ENCODE measurements at places on chromosomes 2 and 18. TPM values are rescaled to one million over a fixed set of nuclear protein-coding genes. Genes with fewer than 3 reads are reported as not detected.

- DNase-seq = peak; percentile 56
Observed at GRCh38 chr2:136362676-136363390, 244.9 kb upstream of the CXCR4 start.

- DNase-seq = no peak
Observed at GRCh38 chr2:30729031-30729430, 78.2 kb downstream of the CAPN13 start.

DNA sequence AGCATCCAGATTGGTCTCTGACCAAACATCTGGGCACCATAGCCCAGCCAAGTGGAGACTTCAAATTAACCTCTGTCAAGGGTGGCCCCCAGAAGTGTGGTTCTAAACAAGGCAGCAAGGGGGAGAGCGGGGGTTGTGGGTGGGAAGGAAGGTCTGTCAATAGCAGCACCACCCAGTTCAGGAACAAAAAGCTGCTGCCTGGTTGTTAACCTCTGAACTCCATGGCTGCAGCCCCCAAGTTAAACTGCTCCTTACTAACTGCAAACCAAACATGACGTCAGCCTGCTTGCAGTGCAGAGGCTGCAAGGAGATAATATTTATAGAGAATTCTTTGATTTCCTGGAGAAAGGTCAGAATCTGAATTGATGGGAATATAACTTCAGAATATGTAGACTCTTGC is 76.5 kb downstream of the ARL4C start:
- DNase-seq = peak; percentile 49

DNA sequence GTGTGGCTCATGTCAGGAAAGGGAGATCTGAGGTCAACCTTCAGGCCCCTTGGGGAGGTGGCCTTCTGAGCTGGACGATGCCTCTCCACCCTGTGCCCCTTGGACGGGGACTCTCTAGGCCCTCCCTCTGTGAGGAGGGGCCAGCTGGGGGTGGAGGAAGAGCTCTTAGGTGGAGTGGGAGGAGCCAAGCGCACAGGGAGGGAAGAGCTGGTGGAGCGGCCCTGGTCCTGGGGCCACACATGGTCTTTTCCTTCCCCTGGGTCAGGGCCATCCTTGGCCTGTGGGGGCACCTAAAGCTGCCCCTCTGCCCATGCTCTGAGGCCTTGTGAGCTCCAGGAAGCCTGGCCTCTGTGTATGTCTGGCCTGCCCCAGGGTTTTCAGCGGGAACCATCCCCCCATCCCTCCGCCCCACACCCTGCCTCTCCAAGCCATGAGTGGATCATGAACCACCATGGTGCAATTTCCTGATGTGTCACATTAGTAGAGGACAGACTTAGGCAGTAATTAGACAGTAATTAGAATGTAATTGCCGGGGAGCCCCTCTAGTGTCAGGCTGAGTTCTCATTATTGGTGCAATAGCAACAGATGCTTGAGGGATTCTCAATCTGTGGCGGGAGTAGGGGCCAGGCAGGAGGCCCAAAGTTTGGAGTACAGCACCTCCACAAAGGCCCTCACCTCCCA is 63.0 kb downstream of the GLI2 start:
- no peak for DNase-seq

- no peak for DNase-seq
Observed at GRCh38 chr2:44944102-44944951, 2.8 kb downstream of the SIX3 start.

- no peak for DNase-seq
Observed at GRCh38 chr2:2083113-2083758, 247.8 kb downstream of the MYT1L start.

DNA sequence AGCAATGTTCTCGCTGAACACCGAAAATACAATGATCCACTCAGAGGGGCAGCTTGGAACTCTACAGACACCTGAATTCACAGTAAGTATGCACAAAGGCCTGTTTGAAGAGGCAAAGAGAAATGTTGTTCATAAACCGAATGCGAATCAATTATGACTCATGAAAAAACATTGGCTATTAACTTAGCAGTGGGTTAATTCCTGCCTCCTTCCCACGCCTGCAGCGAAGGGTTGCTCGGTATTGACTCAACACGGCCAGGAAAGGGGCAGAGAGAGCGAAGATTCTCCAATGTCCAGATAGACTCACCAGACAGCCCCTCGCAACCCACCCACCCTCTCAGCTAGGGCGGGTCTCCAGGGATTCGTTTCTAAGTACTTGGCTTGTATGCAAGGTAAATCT is 9.4 kb downstream of the CRACDL start:
- DNase-seq = no peak

DNA sequence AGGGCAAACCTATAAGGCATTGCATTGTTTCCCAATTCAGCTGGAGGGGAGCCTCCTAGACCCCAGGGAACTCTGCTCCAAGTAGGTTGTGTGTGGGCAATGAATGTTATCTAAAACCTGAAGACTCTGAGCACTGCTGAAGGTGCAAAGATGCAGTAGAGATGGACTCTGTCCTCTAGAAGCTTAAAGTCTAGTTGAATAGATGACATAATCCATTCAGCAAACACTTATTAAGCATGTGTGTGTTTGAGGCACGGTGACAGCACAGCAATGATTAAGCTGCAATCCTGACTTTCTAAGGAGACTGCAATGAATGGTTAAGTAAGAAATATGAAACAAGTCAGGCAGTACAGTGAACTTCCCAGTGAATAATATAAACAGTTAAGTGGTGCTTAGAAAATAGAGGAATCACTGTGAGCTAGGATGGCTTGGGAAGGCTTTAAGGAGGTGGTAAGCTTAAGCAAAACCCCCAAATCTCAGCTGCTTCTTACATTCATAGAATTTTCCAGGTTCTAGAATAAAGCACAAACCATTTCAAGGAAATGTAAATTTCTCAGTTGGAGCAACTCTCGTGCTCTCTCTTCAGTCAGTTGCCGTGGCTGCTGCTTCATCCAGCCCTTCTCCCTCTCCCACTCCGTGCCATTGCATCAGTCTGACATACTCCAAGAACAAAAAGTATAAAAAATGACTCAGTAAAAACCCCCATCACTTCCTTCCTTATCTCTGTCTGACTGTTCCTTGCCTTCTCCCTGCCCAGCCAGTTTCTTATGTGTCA is 19.1 kb downstream of the MXD1 start:
- no peak for DNase-seq

The ECEL1 gene
- not detected for total RNA-seq

The AGAP1 gene
- total RNA-seq = 1.3 TPM

The ZC3H6 gene
- 9.0 TPM for total RNA-seq

The NLRC4 gene
- total RNA-seq = not detected

The SPDYA gene
- 1.2 TPM for total RNA-seq

The SCN1A gene
- total RNA-seq = not detected

The RTP5 gene
- not detected for total RNA-seq

Data from activated CD8-positive, alpha-beta T cell treated with anti-CD3 and anti-CD28 coated beads, Interleukin-2, amount 10 ng/mL, durations not matched to agents 7 days and 5 days (primary cell).